Breast epithelium (tissue), 4 donors: ENCODE measurements at places on chromosomes 6 and 20. TPM values are rescaled to one million over a fixed set of nuclear protein-coding genes. Genes with fewer than 3 reads are reported as not detected.

GRCh38 chr6:80690551-80691131, 584.2 kb downstream of the BCKDHB start:
- no peak for DNase-seq

DNA sequence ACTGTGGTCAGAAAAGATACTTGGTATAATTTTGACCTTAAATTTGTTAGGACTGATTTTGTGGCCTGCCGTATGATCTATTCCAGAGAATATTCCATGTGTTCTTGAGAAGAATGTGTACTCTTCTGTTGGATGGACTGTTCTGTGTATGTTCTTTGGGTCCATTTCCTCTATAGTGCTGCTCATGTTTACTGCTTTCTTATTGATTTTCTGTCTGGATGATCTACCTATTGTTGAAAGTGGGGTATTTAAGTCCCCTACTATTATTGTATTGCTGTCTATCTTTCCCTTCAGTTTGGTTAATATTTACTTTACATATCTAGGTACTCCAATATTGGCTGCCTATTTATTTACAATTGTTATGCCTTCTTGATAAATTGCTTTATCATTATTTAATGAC, 298.4 kb downstream of the BCKDHB start:
- DNase-seq = no peak

DNA sequence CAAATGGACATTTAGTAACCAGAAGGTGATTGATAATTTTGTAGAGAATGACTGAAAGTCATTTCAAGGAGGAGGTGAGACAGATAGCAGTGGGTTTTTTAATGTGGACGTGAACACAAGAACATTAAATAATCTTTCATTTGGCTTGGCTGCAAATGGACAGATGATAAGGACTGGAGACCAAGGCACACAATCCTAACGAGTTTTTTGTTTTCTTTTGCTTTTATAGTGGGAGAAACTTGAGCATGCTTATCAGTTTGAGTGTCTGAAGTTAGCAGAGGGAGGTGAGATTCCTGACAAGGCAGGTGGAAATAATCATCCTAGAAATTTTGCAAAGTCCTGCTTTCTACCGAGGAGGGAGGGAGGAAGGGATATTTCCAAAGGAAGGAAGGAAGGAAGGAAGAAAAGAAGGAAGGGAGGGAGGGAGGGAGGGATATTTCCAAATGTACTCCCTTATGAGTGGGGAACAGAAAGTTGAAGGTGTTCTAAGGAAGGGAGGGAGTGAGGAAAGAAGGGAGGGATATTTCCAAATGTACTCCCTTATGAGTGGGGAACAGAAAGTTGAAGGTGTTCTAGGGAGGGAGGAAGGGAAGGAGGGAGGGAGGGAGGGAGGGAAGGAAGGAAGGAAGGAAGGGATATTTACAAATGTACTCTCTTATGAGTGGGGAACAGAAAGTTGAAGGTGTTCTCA, 63.1 kb downstream of the RNF217 start:
- no peak for DNase-seq

CBLN4 gene
- not detected for total RNA-seq

DNA sequence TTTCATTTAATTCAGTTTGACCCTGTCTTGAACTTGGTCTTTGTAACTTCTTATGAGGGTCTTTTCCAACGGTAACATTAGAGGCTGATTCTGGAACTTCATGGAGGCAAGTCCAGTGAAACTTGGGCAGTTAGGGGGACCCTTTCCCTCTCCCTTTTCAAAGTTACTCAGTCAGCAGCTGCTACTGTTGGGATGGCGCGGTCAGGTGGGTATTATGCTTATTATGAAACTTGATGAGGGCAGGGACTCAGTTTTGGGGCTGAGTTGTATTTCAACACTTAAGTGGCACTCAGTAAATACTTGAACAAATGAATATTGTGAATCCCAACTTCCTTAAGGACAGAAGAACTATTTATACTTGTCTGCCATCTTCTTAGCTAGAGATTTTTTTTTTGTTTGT, 20.8 kb downstream of the TOP1 start:
- no peak for DNase-seq

TBXT gene
- total RNA-seq = not detected

- no peak for DNase-seq
Measured at GRCh38 chr6:130628862-130629261, 198.3 kb upstream of the SMLR1 start.

GRCh38 chr20:43987531-43987930, 72.9 kb downstream of the TOX2 start:
- no peak for DNase-seq

GRCh38 chr20:671252-672030, 4.2 kb downstream of the SCRT2 start:
- DNase-seq = no peak

- no peak for DNase-seq
Measured at GRCh38 chr6:47203266-47203937, 106.3 kb downstream of the TNFRSF21 start.

DNA sequence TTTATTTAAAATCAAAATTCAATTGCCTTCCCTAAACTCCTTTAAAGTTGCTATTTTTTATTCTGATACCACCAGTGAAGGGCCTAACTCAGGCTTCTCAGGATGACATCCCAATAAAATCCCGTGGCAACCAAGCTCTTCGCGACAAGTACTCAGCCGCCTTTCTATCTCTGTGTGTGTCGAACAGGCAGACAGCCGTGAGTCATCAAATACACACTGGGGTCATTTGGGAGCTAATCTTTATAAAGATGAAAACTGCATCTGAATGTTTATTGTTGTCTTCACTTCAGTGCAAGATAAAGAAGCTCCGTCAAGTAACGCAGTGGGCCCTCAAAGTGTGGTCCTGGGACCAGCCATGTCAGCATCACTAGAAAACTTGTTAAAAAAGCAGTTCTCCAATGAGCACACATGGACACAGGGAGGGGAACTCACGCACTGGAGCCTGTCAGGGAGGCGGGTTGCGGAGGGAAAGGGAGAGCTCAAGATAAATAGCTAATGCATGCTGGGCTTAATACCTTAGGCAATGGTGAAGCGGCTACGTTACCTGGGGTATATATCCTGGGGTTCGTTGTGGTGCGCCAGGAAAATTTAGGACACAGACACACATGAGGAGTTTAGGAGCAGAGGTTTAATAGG, 119.3 kb downstream of the RNF144B start:
- no peak for DNase-seq
